Fibroblast of lung (primary cell): ENCODE measurements at places on chromosomes 16 and 17. TPM values are rescaled to one million over a fixed set of nuclear protein-coding genes. Genes with fewer than 3 reads are reported as not detected.

DNA sequence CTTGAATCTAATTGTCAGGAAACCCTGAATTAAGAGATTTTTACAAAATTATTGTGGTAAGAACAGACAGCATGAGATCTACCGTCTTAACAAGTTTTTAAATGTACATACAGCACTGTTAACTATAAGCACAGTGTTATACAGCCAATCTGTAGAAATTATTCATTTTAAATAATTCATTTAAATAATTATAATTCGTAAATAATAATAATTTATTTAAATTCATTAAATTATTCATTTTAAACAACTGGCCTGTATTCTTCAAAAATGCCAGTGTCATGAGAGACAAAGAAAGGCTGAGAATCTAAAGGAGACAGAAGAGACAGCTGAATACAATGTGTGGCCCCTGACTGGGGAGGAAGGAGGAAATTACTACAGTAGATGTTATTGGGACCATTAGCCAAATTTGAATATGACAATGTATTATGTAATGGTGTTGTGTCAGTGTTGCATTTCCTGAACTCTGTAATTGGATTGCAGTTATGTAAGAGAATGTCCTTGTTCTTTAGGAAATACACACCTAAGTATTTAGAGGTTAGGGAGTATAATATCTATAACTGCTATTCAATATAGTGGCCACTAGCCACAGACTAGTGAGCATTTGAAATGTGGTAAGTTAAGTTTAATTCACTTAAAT is 2.3 kb downstream of the RSAD1 start:
- no peak for DNase-seq

DNA sequence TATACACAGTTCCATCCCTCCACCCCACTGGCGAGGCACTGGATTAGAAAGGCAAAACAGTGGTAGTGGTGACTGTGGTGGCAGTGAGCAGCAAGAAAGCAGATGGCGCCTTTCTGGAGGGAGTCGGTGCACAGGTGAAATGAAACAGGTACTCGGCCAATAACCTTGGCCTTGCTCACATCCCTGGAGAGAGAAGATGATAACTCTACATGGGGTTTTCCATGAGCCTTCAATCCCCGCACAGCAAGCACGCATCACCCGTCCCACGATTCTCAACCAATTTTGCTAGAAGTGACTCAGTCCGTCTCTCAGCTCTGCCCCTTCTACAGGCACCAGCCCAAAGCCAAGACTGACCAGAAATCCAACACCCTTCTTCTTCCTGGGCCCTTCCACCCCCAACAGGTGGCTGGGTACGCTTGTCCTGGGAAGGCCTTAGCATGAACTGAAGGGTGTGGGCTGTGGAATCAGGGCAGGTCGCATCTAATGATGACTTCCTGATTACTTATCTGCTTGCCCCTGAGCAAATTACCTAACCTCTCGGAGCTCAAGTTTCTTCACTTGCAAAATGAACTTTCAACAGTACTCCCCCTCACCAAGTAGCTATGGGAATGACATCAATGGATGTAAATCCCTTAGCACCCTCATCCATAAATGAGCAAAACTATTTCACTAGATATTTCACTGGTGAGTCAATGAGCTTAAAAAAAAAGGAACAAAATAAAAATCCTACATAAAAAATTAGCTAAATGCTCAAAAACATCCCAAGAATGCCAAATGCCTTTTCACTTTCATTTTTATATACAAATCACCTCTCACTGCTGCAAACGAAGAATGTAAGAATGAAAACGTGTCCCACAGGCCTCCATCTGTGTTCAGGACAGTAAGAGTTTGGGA is 18.0 kb downstream of the XPO6 start:
- DNase-seq: peak; percentile 92

DNA sequence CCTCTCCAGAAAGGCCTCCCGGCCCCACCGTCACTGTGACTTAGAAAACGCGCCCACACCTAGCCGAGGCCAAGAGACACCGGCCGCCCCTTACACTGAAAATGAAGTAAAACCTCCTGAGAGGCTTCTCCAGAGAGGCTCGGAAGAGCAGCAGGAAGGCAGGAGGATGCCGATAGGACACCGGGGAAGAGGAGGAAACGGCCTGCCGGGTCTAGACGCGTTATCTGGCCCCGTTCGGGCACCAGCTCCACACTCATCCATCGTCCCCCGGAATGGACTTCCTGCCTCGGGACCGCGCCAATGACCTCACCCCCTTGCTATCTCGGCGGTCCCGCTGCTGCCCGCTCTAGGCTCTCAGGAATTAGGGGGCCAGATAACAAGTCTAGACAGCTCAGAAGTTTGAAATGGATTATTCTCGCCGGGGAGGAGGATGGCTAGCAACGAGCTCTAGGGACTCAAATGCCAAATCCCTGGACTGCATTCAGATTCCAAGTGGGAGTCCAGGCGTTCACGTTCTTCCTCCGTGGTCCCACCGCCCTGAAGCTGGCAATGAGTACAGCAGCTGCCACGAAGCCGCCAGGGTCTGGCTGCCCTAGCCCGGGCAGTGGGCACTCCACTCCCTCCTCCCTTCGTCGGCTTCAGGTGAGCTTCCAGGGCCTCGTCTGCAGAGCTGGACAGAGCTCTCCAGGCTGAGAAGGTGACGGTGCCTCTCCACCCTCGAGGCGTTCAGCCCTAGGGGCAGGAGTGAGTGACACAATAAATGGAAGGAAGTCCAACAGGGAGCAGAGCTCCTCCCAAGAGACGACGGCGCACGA is 350.9 kb downstream of the FOXL1 start:
- peak; percentile 98 for DNase-seq

DNA sequence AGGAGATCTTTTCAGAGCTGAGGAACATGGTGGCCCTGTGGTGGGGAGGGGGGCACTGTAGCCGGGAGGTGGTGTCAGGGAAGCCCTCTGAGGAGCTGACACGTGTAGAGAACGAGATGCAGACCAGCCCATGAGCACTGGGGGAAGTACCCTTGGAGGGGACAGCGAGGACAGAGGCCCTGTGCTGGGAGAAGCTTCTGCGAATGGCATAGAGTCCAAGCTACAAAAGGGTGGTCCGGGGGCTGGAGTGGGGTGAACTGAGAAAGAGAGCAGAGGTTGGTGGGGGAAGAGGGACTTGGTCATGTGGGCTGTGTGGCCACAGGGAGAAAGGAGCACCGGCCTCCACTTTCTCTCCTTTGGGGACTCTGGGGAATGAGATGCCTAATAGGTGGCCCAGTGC is 270.8 kb downstream of the CBLN1 start:
- no peak for DNase-seq

- peak; percentile 75 for DNase-seq
Measured at GRCh38 chr16:27400751-27401620, 988 bp upstream of the IL21R start.

- no peak for DNase-seq
Measured at GRCh38 chr16:53090286-53090590, 35.4 kb downstream of the CHD9 start.

CMIP gene
- polyA plus RNA-seq: 1.9 and 3.5 TPM in 2 replicates

GRCh38 chr17:2042933-2043332 is 1.1 kb downstream of the OVCA2 start:
- no peak for DNase-seq

- DNase-seq: no peak
Measured at GRCh38 chr17:67364847-67365737, 1.3 kb downstream of the PSMD12 start.

VAT1L gene
- polyA plus RNA-seq: 17.9 and 58.2 TPM in 2 replicates

DNA sequence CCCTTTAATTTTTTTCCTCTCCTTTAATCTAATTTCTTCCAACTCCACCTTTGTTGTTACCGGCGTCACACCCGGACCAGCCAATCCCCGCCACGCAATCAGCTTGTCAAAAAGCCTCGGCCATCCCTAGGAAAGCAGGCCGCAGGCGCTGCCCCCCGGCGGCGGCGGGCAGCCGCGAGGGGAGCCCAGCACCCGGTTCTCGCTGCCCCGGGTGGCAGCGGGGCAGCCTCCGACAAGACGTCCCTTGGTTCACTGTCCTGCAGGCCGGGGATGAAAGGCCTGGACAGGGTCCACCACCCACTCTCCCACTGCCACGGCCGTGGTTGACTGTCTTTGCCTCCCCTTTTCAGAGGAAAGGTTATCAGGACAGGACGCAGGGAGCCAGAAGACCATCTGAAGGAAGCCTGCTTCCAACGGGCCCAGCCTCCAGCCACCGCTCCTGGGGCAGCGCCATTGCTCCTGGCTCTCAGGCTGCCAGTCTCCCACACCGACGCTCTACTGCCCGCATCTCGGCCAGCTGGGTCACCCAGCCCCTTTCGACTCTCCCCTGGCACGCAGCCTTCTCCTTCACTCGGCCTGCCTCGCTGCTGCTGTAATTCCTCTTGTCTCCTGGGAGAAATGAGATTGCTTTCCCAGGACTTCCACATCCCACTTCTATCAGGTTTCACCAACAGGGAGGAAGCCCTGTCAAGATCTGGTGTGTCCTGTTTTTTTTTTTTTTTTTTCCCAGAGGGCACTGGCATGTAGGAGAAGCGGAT is 2.8 kb upstream of the UBTF start:
- DNase-seq: peak; percentile 74
